ENCODE measurements at places on chromosomes 12 and 14.

- DNase-seq, result no peak
Measured at GRCh38 chr12:89307474-89308253, 44.6 kb downstream of the DUSP6 start.

DNA sequence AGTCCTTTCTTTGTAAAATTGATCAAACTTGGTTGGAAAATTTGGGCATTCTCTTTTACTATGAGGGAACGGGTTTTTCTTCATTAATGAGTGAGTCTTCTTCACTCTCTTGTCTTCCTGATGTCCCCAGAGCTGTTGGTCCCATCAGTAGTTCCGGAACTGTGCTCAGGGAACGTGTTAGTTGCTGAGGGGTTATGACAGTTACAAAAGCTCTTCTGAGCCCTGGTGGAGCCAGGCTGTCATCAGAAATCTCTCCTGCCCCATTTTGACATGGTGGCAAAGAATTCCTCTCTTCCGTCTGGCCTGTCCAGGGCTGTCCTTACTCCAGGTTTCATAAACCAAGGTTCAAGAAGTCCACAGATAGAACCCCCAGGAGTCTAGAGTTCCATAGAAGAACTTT lies 208.5 kb downstream of the SLC41A2 start:
- no peak for DNase-seq

DNA sequence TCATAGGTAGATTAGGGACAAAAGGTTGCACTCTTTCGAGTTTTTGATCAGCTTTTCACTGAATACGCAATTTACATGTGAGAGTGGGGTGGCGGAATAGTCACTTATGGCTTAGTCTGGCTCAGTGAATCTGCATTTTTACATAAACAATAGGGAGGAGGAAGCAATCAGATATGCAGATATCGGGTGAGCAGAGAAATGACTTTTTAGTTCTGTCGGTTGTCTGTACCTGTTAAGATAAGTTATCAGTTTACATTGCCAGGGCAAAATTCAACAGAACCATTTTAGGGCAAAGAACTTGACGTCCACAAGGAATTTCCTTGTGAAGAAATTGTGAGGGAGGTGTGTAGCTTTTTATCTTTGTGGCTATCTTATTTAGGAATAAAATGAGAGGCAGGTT lies 15.4 kb upstream of the EGLN3 start:
- DNase-seq, result no peak

DNA sequence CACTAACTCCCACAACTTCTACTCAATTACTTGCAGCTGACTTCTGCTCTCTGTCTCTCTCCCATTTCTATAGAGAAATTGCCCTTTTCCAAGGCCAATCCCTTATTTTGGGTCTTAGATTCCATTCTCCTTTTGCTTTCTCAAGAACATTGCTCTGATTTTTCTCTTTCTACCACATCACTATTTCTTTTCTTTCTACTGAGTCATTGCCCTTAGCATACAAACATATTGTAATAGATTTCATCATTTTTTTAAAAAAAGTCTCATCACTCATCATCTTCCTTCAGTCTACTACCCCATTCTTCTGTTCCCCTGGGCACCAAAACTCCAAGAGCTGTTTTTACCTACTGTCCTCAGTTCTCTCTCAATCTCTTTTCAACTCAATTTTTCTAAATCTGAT lies 4.4 kb upstream of the KCNA1 start:
- DNase-seq, result no peak

DNA sequence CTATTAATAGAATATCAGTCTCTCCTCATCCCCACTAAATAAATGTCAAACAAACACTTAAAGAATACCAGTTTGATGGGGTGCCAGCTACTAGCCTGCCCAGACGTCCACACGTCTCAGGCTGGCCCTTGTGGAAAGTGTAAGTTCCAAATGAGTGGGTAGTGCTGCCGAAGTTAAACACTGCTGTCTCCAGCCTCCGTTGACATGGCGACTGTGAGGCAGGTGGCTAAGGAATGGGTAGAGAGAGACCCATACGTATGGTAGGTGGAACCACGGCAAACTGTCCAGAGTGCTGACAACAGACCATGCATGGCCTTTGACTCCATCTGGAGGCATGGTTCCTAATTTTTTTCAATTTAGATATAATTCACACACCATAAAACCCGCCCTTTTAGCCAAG lies 37.9 kb downstream of the PITPNM2 start:
- DNase-seq, result no peak

- DNase-seq, result no peak
Measured at GRCh38 chr14:37711831-37712475, 116.5 kb downstream of the TTC6 start.

DNA sequence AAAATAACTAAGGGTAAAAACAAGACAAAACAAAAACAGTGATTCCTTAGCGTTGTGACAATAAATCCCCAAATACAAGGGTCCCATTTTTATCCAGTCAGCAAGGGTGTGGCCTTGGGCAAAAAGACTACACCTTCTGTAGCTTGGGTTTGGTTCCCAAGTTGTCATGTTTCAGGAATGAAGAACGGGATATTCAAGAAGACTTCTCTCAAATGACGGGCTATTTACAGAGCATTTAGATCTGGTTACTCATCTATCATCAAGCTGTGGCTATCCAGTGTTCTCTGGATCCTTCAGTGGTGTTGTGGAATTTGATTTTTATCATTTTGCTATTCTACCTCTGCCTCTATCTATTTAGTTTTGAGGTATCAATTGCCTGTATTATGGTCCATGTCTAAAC lies 219.7 kb downstream of the SLC25A21 start:
- no peak for DNase-seq

DNA sequence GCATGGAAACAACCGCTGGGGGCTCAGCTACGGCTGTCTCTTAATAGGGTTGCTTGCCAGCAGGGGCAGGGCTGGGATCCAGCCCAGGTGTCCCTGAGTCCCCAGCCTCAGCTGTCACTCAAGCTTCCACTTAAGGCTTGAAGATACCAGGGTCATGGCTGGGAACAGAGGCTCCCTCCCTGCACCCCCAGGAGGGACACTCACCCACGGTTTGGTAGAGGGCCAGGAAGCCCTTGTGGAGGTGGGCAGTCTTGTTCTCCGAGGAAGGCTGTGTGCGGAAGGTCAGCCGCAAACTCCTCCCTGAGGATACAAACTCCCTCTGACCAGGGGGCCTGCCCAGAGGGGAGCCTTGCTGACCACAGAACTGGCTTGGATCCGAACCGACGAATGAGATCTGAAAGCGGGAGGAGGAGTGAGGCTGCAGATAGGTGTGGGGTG lies 7.3 kb downstream of the C1RL start:
- DNase-seq, result no peak

GRCh38 chr14:67251573-67252226 lies 10.5 kb downstream of the PALS1 start:
- DNase-seq, result no peak

GRCh38 chr14:98966016-98966415 lies 306.0 kb downstream of the BCL11B start:
- DNase-seq, result no peak

GRCh38 chr14:21768116-21768874 lies 94.7 kb upstream of the OR4E1 start:
- no peak for DNase-seq

DNA sequence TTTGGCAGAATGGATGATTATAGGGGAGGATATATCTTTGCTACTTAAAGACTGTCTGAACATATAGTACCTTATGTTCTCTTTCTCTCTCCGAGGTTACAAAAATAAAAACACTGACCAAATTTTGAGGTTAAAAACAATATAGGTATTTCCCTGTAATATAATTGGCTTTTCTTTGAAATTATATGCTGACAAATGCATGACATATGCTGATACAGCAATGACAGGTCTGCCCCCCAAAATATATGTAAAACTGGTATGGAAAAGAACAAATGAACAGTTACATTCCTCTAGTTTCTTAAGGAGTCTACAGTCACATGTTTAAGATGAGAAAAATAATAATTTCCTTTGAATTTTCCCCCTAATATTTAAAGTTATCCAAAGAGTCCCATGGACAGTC lies 405.7 kb downstream of the SOX5 start:
- no peak for DNase-seq

- no peak for DNase-seq
Measured at GRCh38 chr12:70430400-70430799, 64.3 kb downstream of the KCNMB4 start.

DNA sequence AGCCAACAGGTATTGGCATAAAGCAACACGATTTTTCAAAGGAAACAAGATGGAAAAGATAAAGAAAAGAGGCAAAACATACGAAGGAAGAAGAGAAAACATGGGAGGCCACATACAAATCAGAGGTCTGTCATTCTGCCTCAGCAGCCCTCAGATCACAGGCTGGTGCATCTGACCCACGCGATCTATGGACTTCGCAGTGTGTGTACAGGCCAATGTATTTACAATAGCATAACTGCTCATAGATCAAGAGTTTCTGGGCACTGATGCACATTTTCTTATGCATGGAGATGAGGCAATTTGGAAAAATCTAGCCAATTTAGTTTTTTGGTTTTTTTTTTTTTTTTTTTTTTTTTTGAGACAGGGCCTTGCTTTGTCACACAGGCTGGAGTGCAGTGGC lies 245.4 kb downstream of the DUSP6 start:
- no peak for DNase-seq

GRCh38 chr12:44058366-44058765 lies 222.5 kb downstream of the TMEM117 start:
- DNase-seq, result no peak

DNA sequence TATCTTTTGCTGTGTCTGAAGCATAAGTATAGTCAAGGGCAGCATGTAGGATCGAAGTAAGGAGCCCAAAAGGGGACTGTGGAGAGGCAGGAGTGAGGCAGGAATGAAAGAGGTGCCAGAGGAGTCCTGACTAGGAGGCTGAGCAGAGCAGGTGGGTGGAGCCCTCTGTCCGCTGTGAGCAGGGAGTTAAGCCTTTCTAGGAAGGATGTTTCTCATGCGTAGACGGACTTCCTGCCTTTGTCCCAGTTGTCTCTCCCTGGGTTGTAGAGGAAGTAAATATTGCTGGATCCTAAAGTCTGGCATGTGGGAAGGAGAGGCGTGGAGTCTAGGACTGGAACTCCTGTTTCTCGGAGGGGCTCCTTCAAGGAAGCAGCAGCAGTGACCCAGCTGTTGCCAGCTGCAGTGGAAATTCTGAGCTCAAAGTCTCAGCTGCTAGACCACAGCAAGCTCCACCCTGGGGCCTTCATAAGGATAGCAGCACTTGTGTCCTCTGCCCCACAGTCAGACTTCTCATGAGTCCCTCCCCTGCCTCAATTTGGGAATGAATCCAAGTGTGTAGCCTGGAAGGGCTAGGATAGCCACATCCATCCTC lies 44.0 kb downstream of the RBMS2 start:
- DNase-seq, result peak; percentile 56

DNA sequence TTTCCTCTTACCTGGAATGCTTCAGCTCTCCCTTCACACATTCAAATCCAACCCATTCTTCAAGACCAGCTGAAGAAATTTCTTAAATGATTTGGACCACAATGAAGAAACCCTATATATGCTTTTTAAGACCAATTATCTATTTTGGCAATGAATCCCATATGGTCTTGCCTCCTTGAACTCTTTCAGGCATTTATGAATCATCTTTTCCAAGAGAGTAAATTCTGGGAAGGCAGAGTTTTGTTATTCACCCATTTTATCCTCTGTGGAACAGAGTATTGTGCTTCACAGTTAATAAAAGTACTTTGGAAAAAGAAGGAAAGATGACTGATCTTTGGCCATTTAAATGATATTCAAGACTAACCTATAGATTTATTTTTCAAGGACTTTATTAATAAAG lies 14.0 kb downstream of the GIT2 start:
- DNase-seq, result no peak

DNA sequence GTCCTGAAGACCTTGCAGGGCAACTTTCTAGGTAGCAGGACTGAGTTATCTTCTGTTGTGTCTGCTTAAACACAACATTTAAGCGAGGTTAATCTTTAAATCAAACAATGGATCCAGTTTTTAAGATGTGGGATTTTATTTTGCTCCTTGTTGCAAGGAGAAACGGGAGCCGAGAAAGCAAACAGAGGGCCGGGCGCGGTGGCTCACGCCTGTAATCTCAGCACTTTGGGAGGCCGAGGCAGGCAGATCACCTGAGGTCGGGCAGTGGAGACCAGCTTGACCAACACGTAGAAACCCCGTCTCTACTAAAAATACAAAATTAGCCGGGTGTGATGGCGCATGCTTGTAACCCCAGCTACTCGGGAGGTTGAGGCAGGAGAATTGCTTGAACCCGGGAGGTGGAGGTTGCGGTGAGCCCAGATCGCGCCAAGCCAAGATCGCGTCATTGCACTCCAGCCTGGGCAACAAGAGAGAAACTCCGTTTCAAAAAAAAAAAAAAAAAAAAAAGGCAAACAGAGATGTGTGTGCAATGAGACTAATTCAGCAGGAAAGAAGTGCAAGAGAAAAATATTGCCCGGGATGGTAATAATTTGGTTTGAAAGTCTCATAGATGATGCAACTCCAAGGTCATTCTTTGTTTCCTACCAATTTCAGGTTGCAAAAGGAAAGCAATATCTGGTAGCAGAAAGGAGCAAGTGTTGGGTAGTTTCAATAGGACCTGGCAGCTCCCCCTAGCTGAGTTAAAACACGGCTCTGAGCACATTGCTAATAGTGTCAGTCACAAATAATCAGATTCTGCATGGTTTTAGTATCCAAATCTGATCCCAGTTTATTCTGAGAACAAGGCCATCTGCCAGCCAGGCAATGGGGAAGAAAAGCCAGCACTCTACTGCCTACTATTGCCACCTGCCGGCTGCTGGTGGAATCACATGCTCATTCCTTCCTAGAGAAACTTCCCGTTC lies 141.4 kb downstream of the PPM1H start:
- peak; percentile 93 for DNase-seq

All from tibial nerve (tissue), 4 donors.